HuH-7 (cell line): ENCODE measurements at places on chromosomes 13 and 19.

GRCh38 chr13:30965380-30965779 lies 32.9 kb downstream of the TEX26 start:
- DNase-seq = no peak

- DNase-seq = no peak
Observed at GRCh38 chr13:31111136-31111535, 50.6 kb downstream of the HSPH1 start.

DNA sequence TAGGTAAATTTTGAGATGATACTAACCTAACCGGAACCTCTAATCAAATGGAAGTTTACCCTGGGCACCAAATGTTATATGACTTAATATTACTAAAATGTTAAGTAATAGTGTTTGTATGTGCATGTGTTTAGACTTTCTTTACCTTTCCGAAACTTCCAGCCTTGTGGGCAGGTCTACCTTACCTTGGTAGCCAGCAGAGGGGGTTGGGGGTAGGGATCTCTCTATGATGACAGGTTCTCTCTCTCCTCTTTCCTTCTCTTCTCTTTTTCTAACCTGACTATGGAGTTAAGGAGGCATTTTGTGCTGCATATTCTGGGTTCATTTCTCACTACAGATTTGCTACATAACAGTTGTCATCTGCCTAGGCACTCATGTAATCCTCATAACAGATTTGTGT lies 6.8 kb upstream of the FRY start:
- DNase-seq = no peak

DNA sequence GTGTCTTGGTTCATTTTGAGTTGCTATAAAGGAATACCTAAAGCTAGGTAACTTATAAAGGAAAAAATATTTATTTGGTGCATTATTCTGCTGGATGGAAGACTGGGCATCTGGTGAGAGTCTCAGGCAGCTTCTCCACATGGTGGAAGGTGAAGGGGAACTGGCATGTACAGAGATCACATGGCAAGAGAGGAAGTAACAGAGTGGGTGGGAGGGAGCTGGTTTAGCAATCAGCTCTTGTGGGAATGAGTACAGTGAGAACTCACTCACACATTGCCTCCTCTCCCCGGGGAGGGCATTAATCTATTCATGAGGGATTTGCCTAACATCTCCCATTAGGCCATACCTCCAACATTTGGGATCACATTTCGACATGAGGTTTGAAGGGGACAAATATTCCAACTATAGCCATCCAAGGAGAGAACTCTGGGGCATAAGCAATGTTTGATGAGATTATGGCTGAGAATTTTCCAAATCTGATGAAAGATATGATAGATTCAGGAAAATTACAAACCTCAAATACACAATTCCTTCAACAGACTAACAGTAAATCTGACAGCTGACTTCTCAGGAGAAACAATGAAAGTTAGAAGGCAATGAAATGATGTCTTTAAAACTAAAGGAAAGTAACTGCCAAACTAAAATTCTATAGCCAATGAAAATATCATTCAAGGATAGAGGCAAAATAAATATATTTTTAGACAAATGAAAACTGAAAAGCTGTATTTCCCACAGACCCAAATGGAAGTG lies 52.5 kb downstream of the MTUS2 start:
- DNase-seq = no peak

DNA sequence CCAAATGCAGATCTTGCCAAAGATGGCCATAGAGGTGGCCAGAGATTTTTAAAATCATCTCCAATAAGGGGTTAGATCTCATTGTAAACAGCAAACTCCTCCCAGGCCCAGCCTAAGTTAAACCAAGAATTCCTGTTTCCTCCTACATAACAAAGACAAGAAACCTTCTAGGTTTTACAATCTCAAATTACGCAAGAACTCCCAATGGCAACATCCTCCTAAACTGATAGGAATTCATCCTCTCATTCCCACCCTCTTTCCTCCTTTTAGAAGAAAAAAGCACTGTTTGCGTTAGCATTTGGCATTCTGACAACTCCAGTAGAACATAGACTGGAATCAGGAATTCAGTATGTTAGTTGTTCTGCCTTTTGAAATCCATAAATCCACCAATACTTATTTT lies 14.6 kb downstream of the PROSER1 start:
- no peak for DNase-seq

GRCh38 chr13:112812306-112813055 lies 122.6 kb downstream of the ATP11A start:
- no peak for DNase-seq

DNA sequence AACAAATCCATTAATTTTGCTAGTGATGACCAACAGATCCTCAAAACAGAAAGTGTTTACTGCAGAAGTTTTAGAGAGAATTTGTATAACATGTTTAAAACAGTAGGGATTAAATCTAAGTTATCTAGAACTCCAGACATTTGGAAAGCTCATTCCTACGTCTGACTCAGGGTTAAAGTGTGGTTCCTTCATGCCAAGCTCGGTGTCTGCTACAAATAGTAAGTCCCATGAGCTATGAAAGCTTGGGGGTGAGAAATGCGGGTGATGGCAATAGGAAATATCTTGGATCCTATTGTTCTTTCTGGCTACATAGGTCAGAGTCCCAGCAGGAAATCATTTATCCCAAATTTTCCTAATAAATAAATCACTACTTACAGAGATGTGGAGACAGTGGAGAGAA lies 867.1 kb downstream of the UQCRFS1 start:
- no peak for DNase-seq

GRCh38 chr19:14835011-14835410 lies at the start of the genes OR7A5 and OR7C1:
Gene OR7A5, minus strand, starts transcription at chr19:14835185. Its CDS starts 6,944 bp downstream, at chr19:14828241.
Gene OR7C1, minus strand, starts transcription at chr19:14835185. Its CDS starts 35,049 bp downstream, at chr19:14800136.
- DNase-seq = no peak

- no peak for DNase-seq
Observed at GRCh38 chr13:43377973-43378372, 354.6 kb downstream of the DNAJC15 start.

DNA sequence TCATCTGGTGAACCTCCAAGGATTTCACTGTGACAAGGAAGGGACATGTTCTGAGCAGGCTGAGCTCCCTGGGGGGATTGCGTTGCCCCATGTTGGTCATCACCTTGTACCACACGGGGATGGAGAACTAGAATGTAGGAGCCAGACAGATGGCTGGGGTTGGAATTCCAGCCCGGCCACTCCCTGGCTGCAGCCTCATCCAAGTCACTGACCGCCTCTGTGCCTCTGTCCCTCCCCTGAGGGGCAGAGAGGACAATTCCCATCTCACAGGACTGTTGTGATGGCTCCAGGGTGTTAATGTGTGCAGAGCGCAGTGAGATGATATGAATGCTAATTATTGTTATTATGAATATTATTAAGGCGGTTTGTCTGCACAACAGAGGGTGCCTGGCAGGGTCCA lies 24.1 kb downstream of the ADGRL1 start:
- no peak for DNase-seq

- DNase-seq = peak; percentile 78
Observed at GRCh38 chr19:584240-585001, 5.3 kb upstream of the HCN2 start.

DNA sequence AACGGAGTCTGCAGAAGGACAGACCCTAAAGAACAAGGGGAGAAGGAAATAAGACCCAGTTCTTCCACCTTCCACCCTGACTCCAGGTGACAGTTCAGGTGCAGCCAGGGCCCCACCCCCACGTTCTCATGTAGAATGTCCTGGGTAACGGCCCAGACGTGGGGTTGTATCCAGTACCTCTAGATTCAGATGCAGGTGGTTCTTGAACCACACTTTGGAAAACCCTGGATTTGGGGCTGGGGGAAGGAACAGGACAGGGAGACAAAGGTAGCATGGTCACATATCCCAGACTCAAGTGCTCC lies 2.2 kb downstream of the DMPK start:
- DNase-seq = no peak

DNA sequence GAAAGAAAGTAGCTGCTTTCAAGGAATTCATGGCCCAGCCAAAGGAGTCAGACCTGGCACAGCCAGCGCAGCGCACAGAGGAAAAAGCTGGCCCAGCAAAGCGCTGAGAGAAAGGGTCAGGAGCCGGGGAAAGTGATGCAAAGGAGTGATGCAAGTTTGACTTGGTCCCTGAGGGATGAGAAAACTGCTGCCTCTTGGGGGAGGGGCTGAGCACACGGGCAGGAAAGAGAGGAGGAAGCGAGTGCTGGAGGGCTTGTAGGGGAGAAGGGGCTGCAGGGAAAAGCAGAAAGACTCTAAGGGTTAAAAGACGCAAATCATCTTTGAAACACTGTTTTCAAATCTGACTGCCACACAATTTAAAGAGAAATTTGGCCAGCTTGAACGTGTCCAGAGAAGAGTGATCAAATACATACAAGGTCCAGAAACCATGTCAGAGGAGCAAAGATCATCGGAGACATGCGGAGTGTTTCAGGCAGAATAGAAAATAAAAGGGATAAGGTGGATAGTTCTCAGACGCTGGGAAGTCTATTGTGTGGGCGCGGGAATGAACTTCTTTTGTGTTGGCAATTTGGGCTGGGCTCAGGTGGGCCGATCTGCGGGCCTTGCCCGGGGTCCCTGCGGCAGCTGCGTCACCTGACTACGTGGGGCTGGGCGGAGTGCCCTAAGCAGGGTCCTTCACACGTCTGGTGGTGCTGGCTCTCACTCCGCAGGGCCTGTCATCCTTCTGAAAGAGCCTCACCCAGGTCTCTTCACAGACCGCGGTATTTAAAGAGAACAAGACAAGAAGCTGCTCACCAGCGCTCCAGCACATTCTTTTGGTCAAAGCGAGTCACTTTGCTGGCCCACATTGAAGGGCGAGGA lies 18.1 kb downstream of the N4BP2L1 start:
- DNase-seq = no peak

GRCh38 chr13:46551410-46552302 lies 1.3 kb upstream of the LRCH1 start:
- DNase-seq = peak; percentile 74

DNA sequence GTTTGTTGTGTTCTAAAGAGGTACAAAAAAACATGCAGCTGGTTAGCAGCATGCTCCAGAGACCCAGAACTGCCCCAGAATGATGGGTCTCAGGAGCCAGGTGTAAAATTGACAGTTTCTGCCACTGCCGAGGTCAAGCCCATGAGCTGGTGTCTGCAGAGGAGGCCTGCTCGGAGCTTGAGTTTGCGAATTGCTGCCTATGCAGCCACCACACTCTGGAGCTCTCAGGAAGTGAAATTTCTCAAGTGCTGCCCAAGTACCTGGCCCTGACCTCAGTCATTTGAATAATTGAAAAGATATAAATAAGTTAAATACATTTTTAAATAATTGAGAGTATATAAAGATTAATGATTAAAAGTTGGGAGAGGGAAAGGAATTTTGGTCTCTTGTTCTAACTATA lies 66.4 kb downstream of the ZAR1L start:
- DNase-seq = no peak

DNA sequence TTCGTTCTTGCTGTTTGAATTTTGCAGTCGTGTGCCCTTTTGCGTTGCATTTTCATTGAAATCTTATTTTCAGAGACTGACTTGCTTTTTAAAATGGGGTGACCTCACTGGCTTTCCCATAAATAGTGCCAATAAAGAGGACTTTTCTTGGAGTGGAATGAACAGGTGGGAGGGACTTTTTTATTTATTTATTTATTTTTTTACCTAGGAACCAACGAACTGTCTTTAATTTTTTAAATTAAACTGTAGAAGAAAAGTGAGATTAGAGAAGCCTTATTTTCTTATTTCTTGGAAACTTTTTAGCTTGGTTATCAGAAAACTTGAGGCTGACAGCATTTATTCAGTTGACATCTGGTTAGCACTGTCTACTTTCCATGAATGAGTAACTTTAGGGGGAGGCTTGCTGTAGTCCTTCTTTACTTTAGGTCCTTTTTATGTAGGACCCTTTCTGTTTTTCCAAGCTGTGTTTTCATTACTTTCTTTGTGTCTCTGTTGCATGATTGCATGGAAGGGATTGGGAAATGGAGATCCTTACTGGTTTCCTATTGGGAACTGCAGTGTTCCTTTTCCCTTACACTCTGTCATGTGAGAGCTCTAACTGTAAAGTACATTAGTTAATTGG lies 1.7 kb downstream of the SLAIN1 start:
- DNase-seq = no peak
